ENCODE measurements at places on chromosomes 3 and 15.

DNA sequence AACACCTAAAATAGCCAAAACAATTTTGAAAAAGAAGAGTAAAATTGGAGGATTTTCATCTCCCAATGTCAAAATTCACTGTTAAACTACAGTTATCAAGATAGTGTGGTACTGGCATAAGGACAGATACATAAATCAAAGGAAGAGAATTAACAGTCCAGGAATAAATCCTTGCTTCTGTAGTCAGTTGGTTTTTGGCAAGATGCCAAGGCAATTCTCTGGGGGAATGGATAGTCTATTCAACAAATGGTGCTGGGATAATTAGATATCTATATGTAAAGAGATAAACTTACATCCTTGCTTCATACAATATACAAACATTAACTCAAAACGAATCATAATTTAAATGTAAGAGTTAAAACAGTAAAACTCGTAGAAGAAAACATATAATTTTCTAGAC, 57.9 kb upstream of the SELENOK start:
- no peak for DNase-seq

DNA sequence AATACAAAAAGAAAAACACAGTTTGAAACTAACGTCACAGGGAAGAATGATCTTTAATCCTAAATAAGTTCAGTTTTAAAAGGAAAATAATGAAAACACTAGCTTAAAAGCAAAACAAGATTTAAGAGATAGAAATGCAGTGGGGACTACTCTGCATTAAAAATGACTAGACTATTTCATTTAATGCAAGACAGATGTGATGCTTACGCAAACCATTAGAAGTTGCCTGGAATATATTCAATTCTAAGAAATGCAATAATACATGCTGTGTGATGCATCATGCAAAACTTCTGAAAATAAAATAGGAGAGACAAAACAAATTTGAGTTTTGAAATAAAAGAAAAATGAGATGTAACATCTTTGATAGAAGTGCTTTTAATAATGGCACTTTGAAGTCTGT, 97.6 kb upstream of the STRIT1 start:
- DNase-seq: no peak

DNA sequence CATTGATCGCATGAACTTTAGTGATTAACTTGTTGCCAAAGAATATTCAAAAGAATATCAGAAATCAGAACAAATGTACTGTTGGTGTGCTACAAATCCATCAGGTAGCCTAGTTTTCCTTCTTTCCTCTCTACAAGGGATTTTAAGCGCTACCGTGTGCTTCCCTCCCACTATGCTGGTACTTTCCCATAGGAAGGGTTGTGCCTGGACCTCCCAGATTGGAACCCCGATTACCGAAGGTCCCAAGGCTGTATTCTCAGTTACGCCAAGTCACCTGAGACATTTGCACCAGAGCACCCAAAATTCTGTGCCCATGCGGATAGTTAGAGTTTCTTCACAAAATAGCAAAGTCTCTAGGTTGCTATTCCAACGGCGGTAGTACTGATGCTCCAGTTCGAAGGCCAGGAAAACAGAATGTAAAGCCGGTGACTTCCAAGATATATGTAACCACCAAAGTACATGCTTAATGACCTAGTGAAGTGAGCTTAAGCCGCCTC, 23.4 kb upstream of the GATM start:
- no peak for DNase-seq

DNA sequence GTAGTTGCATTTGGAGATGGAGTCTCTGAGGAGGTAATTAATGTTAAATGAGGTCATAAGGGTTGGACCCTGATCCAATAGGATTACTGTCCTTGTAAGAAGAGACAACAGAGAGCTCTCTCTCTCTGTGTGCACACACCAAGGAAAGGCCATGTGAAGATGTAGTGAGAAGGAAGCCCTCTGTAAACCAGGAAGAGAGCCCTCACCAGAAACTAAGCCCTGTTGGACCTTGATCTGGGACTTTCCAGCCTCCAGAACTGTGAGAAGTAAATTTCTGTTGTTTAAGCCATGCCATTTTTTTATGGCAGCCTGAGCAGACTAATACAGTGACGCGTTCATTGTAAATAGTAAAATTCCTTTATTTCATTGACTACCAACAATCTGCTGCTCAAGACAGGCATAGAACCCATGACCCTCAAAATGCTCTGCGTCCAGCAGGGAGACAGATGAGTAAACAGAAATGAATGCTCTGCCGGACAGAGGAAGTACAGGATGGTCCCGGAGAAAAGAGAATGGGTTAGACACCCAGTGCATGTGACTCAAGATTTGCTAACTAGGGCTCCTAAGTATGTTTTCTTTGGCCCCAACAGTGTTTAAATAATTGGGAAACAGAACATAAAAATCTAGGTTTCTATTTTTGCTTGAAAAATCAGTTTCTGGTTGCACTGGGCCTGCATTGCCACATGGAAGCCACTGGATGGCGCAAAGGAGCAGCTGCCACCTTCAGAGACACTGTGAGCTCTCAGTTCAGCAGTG, 37.9 kb upstream of the TNFAIP8L3 start:
- DNase-seq: no peak

GRCh38 chr3:69320871-69321271, 65.0 kb downstream of the FRMD4B start:
- DNase-seq: no peak

DNA sequence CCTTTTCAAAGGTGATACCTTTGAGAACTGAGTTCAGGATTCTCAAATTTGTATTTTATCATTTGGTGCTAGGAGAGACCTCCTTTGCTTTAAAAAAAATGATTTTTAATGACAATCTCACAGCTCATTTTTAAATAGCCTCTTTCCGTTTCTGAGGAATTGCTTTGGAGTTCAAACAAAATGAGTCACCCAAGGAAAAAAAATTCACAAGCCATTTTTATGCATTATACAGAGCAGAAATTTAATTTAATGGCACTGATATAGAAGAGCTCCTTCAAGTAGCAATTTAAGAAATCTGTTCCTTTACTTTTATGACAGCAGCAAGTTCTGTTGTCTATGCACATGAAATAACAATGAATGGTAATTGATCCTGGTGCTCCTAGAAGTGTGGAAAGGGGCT, 337.9 kb upstream of the KCNMB2 start:
- no peak for DNase-seq

GRCh38 chr3:138479438-138479863, 45.0 kb downstream of the ESYT3 start:
- no peak for DNase-seq

All from CD4-positive, alpha-beta T cell treated with Interleukin-17A for 4 hours (primary cell).